NCI-H1930 (cell line): ENCODE measurements at places on chromosomes 1 and 21.

DNA sequence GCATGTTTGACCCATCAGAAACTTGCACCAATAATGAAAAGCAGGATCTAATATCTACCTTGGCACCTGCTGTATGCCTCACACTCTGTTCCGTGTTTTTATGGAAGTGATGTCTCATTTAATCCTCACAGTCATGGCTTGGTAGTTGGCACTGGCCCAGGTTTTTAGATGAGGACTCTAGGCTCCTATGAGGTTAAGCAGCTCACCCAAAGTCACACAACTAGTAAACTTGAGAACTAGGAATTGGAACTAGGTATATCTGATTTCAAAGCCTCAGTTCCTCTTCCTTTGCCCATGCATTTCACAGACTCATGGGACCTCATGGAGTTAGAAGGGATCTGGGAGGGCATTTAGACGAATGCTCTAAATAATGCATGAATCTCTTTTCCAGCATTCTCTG is 21.3 kb upstream of the TARBP1 start:
- DNase-seq, result no peak

GRCh38 chr1:54331091-54331772 is 75.0 kb downstream of the SSBP3 start:
- no peak for DNase-seq

DNA sequence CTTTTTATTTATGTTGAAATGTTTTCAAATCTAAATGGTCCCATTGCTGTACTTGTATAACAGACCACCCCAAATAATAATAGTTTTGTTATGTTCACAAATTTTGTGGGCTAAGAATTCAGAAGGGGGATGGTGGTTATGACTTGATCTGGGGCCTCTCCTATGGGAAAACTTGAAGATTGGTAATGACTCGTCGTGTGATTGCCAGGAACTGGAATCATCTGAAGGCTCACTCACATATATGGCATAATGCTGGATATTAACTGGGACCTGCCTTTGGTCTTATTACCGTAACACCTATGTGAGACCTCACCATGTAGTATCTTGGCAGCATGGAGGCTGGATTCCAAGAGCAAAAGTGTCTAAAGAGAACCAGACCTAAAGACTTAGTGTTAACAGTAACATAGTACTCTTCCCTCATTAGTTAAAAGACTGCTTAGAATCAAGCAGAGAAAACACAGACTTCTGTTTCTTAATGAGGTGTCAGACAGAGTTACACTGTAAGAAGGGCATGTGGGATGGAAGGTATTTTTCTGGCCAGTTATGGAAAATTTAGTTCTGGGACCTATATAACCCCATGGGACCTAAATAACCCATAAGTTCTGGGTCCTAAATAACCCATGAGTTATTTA is 11.9 kb downstream of the LYPLAL1 start:
- DNase-seq, result no peak

- DNase-seq, result no peak
Measured at GRCh38 chr1:15141935-15142539, 11.5 kb upstream of the TMEM51 start.

GRCh38 chr21:35971824-35972223 is 88.5 kb downstream of the SETD4 start:
- DNase-seq, result no peak

DNA sequence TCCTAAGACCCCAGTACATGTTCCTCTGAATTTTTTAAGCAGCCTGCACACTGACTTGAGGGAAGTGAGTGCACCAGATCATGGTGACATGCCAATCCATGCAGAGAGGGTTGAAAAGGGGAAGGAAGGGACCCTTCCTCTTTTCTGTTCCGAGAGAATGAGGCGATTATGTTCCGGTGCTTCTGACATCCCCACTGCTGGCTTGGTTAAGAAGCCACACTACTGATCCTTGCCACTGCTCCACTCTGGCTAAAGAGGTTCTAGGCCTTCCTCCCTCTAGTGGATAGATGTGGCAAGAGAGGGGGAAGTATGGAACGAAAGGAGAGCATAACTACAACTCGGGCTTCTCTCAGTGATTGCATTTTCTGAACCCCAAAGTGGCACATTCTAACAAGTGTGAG is 1.8 kb upstream of the CYB5R1 start:
- DNase-seq, result peak; percentile 51

- DNase-seq, result no peak
Measured at GRCh38 chr1:56494306-56494705, 85.1 kb downstream of the PLPP3 start.

DNA sequence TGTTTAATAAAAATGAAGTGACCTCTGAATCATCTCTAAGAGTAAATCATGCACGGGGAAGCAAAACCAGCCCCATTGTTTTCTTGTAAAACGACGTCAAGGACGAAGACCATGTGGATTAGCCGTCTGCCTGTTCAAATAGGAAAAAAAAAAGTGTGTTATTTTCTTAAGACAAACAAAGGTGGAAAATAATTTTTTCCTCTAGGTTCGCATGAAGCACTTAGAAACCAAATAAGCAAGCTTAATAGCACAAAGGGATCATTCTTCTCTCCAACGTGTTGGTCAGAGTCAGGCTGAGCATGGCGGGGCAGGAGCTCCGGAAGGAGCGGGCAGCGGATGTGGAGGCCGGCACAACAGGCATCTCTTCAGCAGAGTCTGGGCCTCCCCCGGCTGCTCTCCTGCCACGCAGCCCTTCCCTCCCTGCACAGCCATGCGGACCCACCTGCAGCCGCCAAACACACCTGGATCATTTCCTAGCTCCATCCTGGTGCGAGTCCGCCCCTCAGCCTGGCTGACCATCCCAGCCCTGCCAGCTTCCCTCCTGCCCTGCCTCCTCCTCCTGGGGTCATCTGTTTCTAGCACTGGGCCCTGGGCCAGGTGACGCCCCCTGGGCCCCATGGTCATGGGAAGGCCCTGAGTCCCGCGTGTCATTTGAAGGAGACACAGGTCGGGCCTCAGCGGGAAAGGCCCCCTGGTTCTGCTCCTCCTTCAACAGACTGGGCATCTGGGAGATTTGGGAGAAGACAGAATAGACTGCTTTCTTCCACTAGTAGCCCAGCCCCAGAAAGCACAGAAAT is 40.2 kb downstream of the MX1 start:
- no peak for DNase-seq

GRCh38 chr1:1955621-1956094 is 36.6 kb upstream of the TMEM52 start:
- DNase-seq, result no peak

- DNase-seq, result no peak
Measured at GRCh38 chr1:204418174-204419063, 6.8 kb upstream of the PPP1R15B start.

DNA sequence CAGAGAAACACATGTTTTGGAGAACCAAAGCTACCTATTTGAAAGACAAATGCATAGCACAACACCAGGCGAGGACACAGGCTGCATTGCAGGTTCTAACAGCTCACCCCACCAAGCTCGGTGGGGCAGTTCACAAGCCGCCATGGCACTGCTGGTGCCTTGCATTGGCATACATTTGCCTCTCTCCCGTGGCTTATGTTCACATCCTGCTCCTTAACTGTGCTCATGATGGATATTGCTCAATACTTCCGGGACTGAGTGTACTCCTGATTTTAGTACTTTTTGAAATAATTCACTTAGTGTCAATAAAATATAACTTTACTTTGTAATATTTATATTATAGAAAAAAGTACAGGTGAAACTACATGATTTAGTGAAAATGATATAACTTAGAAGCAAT is 1187.4 kb upstream of the NCAM2 start:
- no peak for DNase-seq

DNA sequence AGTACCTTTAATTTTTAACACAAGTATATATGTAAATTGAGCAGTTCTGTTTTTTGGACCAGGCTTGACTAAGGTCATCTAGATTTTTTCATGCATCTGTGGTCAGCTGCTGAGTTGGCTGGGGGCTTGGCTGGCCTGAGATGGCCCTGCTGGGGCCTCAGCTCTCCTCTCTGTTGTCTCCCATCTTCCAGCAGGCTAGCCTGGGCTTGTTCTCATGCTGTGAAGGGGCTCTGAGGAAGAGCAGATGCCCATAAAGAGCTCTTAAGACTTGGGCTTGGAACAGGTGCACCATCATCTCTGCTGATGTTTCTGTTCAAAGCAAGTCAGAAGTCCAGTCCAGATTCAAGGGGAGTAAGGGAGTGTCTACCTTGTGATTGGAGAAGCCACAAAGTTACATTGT is 51.2 kb upstream of the TNR start:
- DNase-seq, result no peak

DNA sequence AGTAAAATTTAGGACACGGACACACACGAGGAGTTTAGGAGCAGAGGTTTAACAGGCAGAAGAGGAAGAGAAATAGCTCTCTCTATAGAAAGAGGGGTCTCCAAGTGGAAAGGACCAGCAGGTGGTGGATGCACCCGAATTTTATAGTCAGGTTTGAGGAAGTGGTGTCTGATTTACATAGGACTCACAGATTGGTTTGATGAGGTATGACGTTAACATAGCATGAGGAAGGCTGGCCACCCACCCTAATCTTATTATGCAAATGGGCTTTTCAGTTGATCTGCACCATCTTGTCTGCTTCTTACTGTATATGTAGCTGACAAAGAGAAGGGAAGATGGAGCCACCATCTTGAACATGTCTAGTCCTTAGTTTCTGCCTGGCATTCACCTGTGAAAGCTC is 52.5 kb upstream of the RGS2 start:
- DNase-seq, result no peak

GRCh38 chr1:39238476-39238875 is 34.0 kb downstream of the MACF1 start:
- no peak for DNase-seq

DNA sequence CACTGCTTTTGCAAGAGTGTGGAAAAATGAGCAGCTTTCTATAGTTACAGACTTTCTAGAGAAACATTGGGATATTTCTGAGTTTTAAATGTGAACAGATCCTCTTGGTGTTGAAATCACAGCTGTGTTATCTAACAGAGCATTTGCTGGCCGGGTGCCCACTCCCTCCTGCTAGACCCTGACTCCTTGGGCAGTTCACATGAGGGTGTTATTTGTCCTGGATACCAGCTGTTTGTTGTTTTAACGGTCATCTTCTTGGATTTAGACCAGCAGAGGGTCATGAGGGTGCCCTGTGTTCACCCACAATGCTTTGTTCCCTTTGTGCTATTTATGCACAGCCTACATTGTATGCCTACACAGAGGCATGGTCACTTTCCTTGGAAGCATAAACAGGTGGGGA is 67.1 kb downstream of the CENPF start:
- DNase-seq, result no peak

- no peak for DNase-seq
Measured at GRCh38 chr1:167770127-167770526, 48.3 kb downstream of the MPZL1 start.

DNA sequence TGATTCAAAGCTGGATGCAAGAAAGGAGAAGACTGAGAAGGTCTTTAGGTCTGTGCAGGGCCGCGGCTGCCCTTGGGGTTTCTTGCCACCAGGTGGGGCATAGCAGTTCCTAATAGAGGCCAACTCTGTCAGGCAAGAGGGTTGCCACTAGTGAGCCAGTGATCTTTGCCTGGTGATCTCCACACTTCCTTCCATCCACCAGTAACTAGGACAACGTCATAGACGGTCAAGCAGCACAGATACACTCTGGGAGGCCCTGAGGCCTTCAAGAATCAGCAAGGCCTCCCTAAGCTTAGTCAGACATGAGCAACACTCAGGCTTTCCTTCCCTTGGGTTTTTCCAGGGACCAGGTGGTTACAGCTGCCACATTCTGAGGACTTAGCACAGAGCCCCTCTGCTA is 32.9 kb upstream of the ATP2B4 start:
- no peak for DNase-seq

DNA sequence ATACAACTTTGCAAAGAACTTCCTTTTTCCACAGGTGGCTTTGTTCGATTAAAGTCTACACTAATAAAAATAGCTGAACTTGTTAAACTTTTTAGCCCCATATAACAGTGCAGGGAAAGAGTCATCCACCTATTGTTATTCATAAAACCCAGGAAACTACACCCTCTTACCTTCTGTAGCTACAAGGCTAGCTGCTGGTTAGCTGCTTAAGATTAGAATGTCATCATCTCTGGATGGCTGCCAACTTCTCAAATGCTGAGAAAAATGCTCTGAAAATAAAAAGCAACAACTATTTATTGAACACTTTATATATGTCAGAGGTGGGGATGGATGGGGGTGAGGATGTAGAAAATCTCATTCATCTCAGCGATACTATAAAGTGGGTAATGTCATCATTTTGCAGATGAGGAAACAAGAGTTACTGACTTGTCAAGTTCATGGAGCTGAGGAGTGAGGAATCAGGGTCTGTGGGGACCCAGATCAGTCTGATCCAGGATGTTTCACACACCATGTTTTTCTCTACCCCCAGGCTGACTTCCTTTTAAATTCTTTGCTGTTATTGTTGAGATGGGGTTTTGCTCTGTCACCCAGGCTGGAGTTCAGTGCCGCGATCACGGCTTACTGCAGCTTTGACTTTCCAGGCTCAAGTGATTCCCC is 17.1 kb downstream of the ATP5PF start:
- no peak for DNase-seq

DNA sequence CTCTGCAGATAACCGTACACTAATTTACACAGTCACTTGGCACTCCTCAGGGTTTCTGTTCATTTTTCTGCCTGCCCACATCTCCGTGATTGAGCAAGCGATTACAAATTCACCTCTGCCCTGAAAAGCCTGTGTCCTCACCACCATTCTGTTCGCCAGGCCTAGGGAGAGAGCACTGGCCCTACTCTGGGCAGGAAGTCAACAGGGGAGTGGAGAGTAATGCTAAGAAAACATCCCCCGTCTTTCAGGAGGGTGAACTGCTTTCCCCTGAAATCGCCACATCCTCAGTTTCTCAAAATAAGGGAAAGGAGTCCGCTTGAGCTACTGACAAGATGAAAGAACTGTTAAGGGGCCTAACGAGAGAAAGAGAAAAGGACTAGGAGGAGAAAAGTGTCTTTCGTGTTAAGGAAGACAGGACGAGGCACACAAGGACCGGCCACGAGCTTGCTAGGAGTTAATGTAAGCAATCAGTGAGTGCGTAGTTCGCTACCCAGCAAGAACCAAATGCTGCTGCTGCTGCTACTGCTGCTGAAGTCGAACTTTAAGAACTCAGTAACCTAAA is 632 bp downstream of the PEX19 start:
- no peak for DNase-seq

DNA sequence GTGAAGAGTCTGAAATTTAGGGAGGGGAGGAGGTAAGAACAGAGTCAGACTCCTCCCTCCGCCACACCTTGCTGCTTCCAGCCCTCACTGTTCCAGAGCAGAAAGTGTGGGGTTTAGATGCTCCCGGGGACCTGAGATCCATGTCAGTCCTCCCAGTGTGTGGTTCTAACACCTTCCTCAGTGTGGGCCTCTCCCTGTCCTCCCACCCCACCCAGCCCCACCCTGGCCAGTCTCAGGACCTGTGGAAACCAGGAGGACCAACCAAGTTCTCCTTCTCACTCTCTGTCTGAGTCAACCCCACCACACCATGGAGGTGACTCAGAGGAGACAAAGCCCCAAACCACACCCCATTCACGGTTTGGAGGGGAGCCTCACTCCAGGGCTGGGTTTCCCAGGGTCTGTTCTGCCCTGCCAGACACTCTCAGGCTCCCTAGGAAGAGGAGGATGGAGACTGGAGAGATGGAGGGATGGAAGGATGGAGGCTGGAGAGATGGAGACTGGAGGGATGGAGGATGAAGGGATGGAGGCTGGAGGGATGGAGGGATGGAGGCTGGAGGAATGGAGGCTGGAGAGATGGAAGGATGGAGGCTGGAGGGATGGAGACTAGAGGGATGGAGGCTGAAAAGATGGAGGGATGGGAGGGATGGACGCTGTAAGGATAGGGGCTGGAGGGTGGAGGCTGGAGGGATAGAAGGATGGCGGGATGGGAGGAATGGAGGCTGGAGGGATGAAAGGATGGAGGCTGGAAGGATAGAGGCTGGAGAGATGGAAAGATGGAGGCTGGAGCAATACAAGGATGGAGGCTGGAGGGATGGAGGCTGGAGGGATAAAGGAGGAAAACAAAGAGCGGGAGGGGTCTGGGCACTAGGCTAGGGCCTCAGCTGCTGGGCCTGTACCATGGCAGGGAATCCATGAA is 100.9 kb upstream of the RUNX3 start:
- no peak for DNase-seq
